ENCODE measurements at places on chromosomes 4 and X.

- DNase-seq = peak; percentile 44
These were observed 163.2 kb upstream of the SPANXC start for GRCh38 chrX:141405486-141405852.

- no peak for DNase-seq
These were observed 85.4 kb downstream of the FAM13A start for GRCh38 chr4:88971536-88971935.

DNA sequence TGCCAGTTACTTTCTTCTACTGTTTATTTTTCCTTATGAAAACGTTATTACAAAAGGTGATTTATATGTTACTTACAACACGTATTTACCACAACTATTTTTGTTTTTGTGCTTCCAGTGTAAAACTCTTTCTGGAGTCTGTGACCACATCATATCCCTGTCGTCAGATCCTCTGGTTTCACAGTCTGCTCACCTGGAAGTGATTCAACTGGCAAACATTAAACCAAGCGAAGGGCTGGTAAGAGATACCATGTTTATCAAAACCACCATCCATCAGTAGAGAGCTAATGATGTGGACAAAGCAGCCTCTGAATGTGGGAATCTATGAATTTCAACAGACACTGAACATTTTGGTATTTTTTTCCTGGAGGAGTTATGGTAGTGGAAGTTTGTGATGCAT lies 116.1 kb downstream of the CNKSR2 start:
- DNase-seq = peak; percentile 9

- no peak for DNase-seq
These were observed 194.3 kb upstream of the POF1B start for GRCh38 chrX:85573801-85574200.

DNA sequence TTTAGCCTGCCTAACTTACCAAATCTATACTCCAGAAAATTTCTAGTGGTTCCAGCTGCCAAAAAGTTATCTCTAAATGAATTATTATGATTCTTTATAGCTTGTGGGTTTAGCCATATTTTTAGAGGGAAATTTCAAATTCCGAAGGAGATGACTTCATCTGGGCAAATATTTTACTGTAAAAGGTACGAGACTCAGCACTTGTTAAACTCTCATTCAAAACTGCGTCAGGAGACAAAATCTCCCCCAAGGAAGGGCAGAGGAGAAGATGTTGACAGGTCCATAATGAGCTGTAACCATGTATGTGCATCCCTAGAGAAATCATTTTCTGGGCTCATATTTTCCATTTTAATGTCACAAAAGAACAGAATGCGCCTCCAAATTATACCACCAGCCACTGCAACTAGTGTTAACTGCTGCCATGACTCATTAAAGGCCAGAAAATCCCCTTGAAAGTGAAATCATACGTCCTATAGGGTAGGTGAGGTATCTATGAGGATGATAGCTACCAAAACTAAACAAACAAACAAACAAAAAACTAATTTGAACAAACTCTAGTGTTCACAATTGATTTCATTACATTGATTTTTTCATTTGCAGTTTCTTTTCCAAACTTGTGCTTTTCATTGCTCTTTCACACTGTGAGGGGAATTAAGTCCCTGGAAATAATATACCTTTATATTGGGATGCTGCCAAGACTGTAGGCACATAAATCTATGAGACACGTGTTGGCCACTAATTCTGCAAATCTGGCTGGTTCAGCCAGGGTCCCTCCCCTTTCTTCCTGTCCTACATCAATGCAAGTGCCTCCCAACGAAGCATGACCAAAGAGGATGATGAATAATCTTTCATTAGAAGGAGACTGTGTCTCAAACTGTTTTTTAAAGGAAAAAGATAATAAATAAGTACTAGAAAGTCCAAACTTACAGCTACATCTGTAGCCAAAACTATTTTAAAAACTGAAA lies 85.8 kb downstream of the ARHGAP6 start:
- no peak for DNase-seq

DNA sequence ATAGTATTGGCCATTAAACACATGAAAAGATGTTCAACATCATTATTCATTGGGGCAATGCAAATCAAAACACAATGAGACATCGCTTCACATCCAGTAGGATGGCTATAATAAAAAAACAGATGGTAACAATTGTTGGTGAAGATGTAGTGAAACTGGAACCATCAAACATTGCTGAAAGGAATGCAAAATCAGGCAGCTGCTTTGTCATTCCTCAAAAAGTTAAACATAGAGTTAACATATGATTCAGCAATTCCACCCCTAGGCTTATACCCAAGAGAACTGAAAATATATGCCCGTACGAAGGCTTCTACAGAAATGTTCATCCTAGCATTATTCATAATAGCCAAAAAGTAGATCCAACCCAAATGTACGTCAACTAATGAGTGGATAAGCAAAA lies 144.0 kb upstream of the NAP1L5 start:
- no peak for DNase-seq

GRCh38 chr4:151865744-151866591 lies 105.2 kb upstream of the GATB start:
- DNase-seq = no peak

GRCh38 chr4:125689805-125690204 lies 375.1 kb downstream of the FAT4 start:
- no peak for DNase-seq

DNA sequence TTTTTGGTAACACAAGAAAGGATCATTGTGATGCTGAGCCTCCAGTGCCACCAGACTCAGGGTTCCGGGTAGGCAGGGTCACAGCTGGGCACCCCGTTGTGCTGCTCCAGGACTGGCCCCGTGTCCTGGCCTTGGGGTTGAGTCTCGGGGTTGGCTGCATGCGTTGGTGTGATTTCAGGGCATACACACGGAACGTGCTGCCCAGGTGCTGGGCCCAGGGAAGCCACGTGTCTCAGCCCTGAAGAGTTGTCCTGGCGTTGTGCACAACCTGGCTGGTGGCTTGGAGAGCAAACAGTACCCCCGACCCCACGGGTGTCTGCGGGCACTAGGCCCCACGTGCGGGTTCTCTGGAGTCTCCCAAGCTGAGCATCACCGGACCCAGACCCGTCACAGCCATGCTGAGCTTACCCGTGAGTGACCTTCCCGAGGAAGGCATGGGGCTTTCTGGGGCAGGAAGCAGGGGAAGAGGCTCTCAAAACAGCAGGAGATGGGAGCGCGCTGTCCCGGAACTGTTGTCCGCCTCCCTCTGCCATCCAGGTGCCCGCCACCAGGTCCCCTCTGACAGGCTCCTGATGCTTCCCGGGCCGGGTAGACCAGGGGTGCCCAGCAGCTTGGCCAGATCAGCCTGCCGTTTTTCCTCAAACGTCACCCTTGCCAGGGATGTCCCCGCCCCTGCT lies 66.1 kb upstream of the ENPP6 start:
- no peak for DNase-seq

GRCh38 chr4:10196191-10196590 lies 79.6 kb upstream of the WDR1 start:
- DNase-seq = no peak

GRCh38 chr4:7773401-7774180 lies 166.1 kb downstream of the AFAP1 start:
- DNase-seq = no peak

DNA sequence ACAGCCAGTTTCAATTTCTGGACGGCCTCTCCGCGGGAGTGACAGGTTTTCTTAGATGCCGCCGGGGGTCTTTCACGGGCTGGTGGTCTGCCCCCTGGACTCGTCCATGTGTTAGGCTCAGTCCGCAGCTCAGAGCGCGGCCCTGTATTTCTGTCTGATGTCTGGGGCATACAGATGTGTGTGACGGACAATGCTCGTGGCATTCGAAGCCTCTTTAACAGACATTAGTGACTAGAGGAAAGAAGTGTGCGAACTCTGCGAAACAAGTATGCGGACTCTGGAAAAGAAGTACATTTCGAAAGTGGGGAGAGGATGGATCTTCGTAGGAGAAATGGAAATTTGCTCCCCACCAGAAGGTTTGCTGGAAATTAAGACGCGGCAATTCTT lies 793 bp upstream of the DCUN1D4 start:
- DNase-seq = no peak

GRCh38 chr4:147910315-147910714 lies 178.4 kb downstream of the ARHGAP10 start:
- no peak for DNase-seq

DNA sequence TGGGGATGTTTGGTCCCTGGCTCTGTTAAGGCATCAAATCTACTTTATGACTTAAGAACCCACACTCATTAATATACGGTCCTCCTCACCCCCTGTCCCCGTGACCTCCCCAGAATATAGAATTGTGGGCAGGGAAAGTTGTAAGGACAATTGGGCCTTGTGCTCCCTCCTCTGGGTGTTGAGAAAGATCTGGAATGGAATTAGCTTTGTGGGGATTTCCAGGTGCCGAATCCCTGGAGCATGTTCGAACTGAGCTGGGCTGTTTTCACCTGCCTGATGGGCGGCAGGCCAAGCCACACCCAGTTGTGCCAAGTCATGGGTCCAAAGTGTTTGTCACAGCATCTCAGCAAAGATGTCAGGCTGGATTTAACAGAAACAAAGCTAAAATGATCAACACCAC lies 349.3 kb upstream of the KLF3 start:
- DNase-seq = no peak

DNA sequence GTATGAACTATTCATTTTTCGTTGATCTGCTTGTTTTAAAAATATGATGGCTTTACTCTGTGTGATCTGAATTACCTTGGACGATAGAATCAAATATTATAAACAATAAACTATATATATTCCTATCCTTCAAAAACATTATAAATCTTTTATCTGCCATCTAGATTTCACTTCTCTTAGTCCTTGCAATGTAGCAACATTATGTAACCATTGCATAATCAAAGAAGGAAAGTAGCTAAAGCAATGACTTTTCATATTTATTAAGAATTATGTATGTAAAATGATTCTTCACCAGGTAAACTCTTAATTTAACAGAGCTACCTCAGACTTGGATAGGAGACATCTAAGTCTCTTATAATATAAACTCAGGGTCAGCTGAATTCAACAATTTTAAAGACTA lies 210.5 kb downstream of the ADAMTS3 start:
- DNase-seq = no peak

DNA sequence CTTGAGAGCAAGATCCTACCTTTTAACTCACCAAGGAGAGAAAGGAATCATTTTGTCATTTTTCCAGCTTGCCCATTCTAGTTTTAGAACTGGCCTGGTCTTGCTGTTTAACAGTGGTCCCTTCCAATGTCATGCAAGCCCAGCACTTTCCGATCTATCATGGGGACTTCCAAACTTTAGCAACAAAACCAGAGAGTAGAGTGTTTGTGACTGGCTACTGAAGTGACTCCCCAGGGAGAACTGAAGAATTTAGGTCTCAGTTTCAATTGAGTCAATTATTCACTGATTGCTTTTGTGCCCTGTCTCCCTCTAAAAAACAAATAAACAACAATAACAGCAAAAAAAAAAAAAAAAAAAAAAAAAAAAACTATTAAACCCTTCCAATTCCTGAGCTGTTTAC lies 108.3 kb downstream of the LHFPL1 start:
- DNase-seq = no peak

DNA sequence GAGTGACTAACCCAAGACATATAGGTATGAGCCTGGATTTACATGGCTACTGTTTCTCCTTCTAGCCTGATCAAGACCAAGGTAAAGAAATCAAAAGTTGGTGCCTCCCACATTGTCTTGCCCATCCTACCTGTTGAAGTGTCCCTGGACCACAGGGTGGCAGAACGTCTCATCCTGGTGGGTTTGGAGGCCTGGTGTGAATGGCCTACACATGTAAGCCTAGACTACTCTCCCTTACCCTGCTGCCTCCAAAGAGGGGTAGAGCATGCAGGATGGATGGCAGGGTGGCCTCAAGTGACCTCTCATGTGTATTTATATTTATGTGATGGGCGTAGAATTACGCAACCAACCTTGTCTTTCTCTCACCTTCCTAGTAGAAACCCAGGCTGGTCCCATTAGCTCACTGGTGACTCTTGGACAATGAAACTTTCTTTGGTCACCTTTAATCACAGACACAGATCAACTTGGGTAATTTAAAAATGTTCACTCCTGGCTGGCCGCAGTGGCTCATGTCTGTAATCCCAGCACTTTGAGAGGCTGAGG lies 73.3 kb upstream of the SOD3 start:
- DNase-seq = no peak

DNA sequence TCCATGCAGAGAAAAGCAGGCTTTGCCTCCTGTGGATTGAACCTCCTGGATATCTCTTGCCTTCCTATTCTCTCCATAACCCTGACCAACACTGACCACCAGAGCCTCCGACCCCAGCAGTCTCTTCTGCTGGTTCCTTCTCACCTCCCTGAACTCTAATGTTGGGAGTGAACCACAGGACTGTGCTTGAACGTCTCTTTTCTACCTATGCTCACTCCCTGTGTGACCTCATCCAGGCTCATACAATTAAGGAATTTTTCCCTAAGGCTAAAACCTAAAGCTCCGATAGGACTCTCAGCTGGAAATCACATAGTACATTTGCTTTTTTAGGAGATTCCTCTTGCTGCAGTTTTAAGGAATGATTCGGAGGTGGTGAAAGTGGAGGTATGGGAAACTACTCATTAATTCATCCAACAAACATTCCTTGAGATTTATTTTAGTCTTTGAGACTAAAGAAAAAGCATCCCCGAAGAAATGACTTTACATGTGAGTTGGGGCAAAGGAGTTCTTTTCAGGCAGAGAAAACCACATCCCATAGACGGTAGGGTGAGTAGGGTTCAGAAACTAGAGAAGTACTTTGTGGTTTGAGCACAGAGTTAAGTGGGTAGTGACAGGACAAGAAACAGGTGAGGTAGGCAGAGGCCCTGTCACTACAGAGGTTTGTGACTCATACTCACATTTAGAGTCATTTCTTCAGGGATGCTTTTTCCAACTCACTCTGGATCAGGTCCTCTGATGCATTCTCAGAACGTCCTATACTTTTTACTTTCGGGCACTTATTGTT lies 30.8 kb downstream of the NDNF start:
- DNase-seq = peak; percentile 6

DNA sequence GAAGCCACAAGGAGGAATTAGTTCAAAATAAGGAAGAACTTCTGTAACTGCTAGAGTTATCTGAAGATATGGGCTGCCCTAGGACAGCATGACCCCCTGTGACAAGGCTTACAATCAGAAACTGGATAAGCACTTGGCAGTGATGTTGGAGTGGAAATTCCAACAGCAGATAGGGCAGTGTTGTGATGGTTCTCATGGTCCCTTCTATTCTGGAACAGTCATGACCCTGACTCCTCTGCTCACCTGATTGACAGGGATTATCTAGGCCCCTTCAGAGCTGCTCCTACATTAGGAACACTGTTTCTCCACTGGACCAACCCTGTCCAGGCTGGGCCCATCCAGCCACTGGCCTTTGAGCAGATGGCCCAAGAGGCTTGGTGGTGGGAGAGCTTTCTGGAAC lies 17.9 kb downstream of the NALF2 start:
- DNase-seq = no peak

DNA sequence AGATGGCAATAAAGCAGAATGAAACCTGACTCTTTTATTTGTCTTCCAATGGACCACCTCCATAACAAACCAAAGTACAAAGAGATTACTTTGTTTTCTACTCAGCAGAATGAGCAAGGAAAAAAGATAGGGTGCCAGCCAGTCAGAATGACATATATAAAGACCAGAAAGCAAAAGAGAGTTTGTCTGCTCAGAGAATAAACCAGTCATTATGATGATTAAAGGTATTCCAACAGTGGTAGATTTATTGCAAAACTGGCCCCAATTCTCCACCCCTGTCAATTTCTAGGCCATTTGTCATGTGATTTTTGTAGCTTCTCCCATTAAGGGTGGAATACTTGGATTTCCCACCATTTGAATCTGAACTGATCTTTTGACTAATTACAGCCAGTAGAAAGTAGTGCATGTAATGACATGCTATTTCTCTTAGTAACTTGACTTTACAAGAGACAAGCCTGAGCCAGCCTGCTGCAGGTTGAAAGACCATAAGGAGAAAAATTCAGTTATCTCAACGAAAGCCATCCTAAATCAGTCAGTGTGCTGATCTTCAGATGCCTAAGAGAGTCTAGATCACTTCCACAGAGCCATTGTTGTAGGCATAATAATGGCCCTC lies 203.1 kb downstream of the EPHA5 start:
- DNase-seq = no peak

Measured in astrocyte of the hippocampus (primary cell).